ENCODE measurements at places on chromosomes 2 and 18. TPM values are rescaled to one million over a fixed set of nuclear protein-coding genes. Genes with fewer than 3 reads are reported as not detected.

Gene CIB4
- not detected for total RNA-seq

Gene MC4R
- total RNA-seq, result 0.28 TPM

Gene SULT1C4
- 0.56 TPM for total RNA-seq

Gene NOSTRIN
- total RNA-seq, result 0.18 TPM

Gene DUSP2
- total RNA-seq, result 1.8 TPM

Gene GKN2
- total RNA-seq, result not detected

All from IMR-90 (cell line).